ENCODE measurements at places on chromosomes 6 and 20.

- DNase-seq = no peak
Measured at GRCh38 chr6:157455731-157456523, 74.9 kb downstream of the ZDHHC14 start.

DNA sequence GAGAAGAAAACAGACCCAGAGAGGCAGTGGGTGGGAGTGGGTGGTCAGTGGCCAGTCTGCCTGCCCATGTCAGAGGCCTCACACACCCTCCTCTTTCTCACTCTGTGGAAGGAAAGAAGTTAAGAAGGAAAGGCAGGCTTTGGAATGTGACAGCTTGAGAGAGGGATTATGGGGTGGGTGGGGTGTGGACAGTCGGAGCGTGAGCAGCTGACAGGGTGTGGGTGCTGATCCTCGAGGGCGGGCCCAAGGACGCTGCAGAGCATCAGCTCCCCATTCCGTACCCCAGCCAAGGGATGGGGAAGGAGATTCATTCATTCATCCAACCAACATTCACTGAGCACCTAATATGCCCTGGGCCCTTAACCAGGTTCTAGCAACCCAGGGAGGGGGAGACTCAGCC lies 4.8 kb downstream of the TGM6 start:
- DNase-seq = no peak

DNA sequence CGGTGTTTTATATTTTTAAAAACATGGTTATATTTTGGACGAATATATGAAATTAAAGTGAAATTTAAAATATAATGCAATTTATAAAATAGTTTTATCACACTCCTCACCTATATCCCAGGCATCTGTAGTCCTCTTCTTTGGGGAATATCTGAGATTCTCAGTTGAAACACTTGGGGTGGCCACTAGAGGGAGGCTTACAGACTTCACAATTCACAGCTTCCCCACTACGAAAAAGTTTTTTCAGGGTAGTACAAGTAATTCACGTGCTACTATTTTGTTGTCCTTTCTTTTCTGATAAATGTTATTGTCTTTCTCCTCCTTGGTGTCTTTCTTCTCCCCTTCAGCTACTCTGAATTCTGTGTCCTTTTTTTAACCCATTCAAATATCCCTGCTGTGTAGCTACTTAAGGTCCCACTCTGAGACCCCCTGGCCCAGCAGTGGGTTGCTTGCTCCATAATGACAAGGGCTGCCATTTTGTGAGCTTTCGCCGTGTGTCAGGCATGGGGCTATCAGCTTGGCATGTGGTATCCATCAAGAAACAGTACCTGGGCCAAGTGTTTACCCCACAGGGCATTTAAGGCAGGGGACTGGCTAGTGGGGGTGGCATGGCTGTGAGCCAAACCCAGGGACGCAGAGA lies 43.6 kb upstream of the PHACTR3 start:
- DNase-seq = no peak

DNA sequence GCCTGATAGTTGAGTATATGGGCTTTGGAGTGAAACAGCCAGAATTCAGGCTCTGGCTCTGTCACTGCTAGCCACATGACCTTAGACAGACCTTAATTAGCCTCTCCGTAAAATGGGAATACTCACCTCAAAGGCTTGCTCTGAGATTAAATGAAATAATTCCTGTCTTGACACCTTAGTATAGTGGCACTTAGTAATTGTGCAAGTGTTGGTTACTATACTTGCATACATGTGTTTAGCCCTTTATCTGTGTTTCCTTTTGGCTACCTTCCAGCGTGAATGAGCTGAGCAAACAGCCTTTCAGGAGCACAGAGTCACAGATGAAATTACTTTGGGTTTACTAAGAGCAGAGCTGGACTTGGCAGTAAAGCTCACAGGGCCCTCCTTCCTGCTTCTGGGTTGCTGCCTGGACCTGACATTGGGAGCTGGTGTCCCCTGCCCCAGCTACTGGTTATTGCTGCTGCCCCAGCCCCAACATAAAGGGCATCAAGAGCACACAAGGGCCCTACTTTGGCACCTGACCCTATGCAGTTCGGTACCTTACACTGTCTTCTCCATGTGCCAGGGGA lies 32.8 kb downstream of the CD164 start:
- peak; percentile 55 for DNase-seq

GRCh38 chr6:92962846-92963245 lies 456.5 kb downstream of the EPHA7 start:
- no peak for DNase-seq

DNA sequence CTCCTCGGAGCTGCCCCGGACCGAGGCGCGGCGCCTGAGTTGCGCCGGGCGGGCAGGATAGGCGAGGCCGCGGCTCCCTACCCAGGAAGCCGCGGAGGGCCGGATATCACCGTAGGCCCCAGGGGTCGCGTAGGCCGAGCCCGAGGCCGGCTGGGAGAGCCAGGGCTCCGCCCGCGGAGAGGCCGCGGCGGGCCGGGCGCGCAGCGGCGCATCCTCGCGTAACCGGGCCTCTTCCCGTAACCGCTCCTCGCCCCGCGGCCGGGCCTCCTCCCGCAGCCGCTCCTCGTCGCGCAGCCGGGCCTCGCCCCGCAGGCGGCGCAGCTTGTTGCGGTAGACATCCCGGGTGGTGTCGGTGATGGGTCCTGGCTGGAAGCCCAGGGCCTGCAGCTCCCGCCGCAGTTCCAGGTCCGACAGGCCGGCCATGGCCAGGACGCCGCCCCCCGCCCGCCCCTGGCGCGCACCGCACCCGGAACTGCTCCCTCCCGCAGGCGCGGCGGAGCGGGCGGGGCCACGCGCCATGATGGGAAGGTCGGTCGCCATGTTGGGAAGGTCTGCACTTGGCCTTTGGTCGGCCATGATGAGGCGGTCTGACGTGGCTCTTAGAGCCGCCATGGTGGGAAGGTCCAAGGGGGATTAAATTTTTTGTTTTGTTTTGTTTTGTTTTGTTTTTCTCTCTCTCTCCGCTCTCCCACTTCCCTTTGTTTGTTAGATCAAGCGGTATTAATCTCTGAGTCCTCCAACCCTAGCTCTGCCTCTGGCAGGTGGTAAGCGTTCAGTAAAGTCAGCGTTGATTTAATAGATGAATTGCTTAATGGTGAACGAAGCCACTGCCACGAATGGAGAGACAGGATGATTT lies at the start of gene LEMD2:
Gene LEMD2 (minus strand): TSS at position 437 of the 856 bp plus-strand sequence. CDS start 14 bp downstream, at position 423.
- DNase-seq = peak; percentile 87

GRCh38 chr6:28789553-28790083 lies 134.2 kb downstream of the TRIM27 start:
- no peak for DNase-seq

DNA sequence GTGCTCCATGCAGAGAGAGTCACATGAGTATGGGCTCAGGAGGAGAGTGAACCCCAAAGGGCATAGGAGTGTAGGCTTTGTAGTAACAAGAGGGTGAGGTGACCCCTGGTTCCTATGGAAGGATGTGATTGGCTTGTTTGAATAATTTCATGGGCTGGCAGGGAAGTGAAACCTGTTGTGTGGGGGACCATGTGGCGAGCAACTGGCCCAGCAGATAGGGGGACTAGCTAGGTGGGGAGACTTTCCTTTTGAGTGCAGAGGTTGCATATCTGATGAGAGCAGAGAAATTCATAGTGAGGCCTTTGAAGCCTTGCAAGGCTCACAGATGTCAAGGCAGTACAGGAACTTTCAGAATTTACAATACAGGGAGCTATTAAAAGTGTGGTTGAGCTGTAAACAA lies 247.9 kb upstream of the SLC35B3 start:
- no peak for DNase-seq

DNA sequence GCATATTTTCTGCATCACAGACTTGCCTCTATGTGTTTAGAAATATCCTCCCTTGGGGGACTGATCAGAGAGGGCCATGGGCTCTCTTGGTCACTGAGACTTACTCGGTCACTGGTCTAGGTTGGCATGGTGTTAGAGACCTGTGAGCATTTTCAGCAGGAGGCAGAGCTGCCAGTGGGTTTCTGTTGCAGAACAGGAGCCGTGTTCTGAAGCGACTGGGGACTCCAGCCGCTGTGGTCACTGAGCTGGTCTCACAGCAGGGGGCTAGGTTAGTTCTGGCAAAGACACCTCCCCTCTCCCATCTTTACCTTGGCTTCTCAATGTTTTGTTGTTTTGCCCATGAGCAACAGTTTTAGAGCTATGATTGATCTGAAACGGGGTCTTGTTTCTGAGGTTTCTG lies 8.7 kb downstream of the TMEM181 start:
- DNase-seq = no peak

DNA sequence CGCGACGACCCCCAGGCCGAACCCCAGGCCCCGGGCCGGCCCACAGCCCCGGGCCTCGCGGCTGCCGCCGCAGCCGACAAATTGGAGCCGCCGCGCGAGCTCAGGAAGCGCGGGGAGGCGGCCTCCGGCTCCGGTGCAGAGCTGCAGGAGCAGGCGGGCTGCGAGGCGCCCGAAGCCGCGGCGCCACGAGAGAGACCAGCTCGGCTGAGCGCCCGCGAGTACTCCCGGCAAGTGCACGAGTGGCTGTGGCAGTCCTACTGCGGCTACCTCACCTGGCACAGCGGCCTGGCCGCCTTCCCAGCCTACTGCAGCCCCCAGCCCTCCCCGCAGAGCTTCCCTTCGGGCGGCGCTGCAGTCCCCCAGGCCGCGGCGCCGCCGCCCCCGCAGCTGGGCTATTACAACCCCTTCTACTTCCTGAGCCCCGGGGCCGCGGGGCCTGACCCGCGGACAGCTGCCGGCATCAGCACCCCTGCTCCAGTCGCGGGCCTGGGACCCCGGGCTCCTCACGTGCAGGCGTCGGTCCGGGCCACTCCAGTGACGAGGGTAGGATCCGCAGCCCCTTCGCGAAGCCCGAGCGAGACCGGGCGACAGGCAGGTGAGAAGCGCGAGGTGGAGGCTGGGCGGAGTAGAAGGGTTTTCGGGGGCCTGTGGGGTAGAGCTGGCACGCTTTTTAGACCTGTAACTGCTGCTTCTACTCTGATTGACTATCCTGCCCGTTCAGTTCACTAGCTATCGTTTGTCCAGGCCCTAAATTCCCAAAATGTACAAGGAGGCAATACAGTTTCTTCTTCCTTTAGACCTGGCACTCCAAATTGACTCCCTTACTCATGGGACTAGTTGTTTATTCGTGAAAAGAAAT lies 654 bp downstream of the FAM8A1 start:
- peak; percentile 25 for DNase-seq

- no peak for DNase-seq
Measured at GRCh38 chr6:83462524-83462923, 31.7 kb upstream of the ME1 start.

DNA sequence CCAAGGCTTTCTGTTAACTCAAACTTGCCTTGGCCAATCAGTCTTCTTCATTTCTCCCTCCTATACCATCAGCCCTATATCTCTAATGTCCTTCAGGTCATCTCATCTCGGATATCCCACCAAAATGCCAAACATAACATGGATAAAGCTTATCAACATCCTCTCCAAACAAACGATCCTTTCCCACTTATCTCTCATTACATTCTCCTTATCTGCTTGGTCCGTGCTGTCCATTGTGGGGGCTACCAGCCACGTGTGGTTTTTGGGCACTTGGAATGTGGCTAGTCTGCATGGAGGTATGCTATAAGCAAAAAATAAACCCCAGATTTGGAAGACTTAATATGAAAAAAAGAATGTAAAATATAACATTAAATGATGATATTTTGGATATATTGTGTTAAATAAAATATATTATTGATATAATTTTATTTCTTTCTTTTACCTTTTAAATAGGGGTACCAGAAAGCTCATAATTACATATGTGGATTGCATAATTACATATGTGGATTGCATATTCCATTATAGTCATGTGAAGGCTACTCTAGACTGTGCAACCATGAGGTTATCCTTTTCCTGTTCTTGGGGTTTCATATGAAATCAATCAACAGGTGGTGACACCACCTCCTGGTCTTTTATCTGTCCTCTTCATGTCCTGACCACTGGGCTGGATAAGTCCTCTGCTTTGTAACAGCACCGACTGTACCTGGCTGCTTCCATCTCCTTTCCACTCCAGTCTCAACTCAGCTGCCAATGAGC lies 123.0 kb downstream of the CD83 start:
- no peak for DNase-seq

GRCh38 chr6:148044261-148044751 lies 298.3 kb upstream of the SASH1 start:
- no peak for DNase-seq

DNA sequence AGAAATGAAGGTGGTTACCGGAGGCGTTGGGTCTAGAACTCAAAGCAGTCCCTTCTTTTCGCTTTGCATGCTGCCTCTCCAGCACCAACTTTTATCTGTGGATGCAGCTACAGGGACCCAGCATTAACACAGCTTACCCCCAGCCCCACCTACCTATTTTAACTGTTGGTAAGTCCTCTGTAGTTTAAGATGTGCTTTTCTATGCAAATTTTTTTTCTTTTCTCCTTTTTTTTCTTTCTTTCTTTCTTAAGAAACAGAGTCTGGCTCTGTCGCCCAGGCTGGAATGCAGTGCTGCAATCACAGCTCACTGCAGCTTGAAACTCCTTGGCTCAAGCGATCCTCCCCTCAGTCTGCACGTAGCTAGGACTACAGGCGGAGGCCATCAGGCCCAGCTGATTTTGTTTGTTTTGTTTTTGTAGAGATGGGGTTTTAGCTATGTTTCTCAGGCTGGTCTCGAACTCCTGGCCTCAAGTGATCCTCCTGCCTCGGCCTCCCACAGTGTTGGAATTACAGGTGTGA lies 6.5 kb upstream of the USP45 start:
- DNase-seq = peak; percentile 35

- DNase-seq = peak; percentile 22
Measured at GRCh38 chr6:134111062-134111677, 58.7 kb upstream of the SLC2A12 start.

- DNase-seq = no peak
Measured at GRCh38 chr6:39444479-39445019, 122.0 kb upstream of the KCNK16 start.

GRCh38 chr6:53005663-53006250 lies 10.7 kb upstream of the GSTA4 start:
- DNase-seq = no peak

DNA sequence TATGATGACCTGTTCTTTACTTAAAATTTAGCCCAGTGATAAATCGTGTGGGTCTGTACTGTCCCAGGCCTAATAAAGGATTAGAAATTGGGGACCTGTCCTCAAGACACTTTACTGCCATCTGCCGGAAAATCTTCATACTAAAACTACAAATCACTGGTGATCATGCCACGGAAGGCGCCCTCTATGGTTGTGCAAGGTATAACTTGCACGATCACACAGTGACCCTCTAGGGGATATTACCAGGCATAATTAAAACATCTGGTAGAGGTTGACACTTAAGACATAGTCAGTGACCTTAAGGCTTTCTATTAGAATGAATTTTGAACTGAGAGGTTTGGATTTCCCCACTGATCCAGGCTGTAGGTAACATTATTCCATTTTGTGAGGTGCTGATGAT lies 172.6 kb downstream of the BMP2 start:
- DNase-seq = no peak

- peak; percentile 29 for DNase-seq
Measured at GRCh38 chr20:61056627-61057442, 195.2 kb upstream of the CDH4 start.

All from NCI-H1092 treated with DMSO at 0.1 percent for 48 hours (cell line).